COR-L47 (cell line): ENCODE measurements at places on chromosomes 3 and 15.

GRCh38 chr3:143998266-143998665, 26.6 kb downstream of the DIPK2A start:
- no peak for DNase-seq

GRCh38 chr3:4211610-4212009, 91.6 kb upstream of the SETMAR start:
- DNase-seq: no peak

DNA sequence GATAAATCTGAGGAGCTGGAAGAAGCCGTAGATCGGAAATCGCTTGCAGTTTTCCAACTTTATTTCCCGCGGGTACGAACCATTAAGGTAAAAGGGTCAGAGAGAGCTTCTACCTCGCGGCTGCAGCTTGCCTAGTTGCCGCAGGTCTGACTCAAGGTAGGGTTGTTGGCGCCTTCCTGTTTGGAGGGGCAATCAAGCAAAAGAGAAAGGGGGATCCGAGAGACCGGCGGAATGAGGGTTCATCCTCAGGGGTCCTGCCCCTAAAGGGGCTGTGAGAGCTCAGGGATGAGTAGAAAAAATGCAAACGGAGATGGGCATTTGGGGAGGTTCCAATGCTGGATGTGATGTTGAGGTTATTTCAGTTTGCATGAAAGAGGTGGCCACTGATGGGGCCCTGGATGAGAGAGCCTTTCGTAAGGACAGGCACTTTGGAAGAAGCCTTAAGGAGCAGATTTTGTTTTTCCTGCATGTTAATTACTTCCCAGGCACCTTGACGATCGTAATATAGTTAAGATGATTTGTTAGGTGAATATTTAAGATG, 265.4 kb downstream of the CGGBP1 start:
- DNase-seq: no peak

- peak; percentile 15 for DNase-seq
Measured at GRCh38 chr15:56835718-56836171, 82.7 kb upstream of the TCF12 start.

DNA sequence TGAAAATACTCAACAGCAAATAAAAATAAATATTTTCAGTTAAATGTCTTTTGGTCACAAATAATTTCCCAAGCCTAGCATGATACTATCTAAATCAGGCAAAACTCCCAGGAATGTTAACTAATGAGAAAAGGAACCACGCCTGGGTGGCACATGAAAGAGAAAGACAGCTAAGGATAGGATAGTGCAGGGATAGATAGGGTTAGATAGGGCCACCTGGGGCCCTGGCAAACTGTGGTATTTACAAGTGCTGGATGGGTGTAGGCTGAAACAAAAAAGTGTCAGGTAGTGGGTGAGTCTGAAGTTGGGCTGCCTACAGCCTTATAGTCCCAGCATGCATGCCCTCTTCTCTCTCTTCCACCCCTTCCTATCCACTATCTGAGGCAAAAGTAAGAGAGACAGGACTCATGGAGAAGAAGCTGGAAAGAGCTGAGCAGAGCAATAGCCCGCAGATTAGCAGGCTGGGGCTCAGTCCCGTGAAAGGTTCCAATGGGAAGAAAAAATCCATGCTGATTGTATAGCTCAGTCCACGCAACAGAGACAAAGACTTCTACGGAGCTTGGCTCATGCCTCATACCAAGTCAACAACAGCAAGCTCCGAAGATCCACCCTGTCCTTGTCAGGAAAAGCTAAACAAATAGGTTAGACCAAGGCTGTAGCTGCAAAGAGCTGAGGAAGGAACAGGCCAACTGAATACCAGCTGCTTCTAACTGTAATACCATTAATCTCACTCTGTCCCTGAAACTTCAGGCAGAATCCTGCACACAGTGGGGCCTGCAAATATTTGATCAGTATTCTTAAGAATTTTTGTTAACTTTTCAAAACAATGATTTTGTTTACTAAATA, 342.1 kb upstream of the ATP11B start:
- no peak for DNase-seq

- DNase-seq: no peak
Measured at GRCh38 chr3:148420242-148420641, 277.5 kb upstream of the AGTR1 start.

GRCh38 chr3:65251375-65251774, 563.6 kb upstream of the ADAMTS9 start:
- no peak for DNase-seq

DNA sequence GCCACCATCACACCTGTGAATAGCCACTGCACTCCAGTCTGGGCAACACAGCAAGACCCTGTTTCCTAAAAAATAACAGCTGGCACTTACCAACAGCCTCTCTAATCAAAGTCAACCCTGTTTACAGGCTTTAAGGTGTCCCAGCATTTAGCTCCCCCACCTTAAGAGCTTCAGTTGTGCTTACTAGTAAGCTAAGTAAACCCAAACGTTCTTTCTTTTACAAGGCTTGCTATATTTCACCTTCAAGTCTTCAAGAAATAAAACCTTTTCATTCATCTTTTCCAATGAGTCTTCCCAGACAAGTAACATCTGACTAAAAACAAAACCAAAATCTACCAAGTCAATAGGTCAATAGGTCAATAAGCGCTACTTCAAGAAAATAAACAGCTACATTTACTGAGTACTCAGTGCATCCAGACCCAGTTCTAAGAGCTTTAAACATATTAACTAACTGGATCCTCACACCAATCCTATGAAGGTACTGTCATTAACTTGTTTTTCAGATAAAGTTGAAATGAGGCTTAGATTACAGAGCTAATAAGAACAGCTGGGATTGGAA, 62.4 kb downstream of the PBRM1 start:
- no peak for DNase-seq

- no peak for DNase-seq
Measured at GRCh38 chr15:93428150-93428549, 339.1 kb upstream of the RGMA start.

DNA sequence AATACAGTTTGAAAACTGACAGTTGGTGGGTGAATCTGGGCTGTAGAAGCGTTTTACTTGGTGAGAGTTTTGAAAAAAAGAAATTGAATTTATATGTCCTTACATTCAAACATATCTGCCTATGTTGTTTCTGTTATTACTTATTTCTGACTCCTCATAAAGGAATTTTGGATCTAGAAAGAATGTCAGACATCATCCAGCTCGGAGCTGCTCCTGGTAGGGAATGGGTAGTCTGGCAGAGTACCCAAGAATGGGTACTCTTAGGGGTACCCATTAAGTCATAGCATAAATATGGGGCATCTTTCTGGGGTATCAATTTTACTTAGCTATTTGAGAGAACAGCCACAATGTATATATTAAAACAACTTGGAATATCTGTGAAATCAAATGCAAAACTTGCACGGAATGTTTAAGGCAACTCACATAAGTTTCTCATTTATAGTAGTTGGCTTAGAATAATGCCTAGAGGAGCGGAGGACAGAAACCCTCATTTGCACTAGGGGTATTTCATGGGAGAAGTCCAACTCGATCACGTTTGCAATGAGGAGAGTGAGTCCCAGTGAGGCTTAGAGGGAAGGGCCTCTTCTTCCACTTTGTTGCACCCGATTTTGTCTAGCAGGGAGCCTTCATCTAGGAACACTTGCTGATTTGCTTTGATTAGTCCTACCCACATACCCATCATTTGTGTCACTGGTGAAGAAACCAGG, 2.4 kb upstream of the LARP6 start:
- DNase-seq: no peak

- DNase-seq: peak; percentile 72
Measured at GRCh38 chr15:56496635-56497034, 31.7 kb upstream of the MNS1 start.

DNA sequence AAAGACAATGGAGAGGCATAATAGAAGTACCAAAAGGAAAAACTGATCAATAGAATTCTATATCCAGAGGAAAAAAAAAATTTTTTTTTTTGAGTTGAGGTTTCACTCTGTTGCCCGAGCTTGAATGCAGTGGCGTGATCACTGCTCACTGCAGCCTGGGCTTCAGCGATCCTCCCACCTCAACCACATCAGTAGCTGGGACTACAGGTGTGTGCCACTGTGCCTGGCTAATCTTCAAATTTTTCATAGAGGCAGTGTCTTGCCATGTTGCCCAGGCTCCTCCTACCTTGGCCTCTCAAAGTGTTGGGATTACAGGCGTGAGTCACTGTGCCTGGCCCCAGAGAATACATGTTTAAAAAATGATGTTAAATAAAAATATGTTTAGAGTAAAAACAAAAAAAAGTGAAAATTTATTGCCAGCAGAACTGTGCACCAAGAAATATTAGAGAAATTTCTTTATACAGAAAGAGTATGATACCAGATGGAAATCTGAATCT, 154.3 kb upstream of the ZBTB20 start:
- no peak for DNase-seq

- no peak for DNase-seq
Measured at GRCh38 chr3:176296066-176296597, 901.1 kb downstream of the TBL1XR1 start.

- peak; percentile 19 for DNase-seq
Measured at GRCh38 chr3:52428151-52429005, 16.5 kb downstream of the SEMA3G start.

GRCh38 chr15:36218991-36219390, 360.4 kb upstream of the CDIN1 start:
- no peak for DNase-seq

DNA sequence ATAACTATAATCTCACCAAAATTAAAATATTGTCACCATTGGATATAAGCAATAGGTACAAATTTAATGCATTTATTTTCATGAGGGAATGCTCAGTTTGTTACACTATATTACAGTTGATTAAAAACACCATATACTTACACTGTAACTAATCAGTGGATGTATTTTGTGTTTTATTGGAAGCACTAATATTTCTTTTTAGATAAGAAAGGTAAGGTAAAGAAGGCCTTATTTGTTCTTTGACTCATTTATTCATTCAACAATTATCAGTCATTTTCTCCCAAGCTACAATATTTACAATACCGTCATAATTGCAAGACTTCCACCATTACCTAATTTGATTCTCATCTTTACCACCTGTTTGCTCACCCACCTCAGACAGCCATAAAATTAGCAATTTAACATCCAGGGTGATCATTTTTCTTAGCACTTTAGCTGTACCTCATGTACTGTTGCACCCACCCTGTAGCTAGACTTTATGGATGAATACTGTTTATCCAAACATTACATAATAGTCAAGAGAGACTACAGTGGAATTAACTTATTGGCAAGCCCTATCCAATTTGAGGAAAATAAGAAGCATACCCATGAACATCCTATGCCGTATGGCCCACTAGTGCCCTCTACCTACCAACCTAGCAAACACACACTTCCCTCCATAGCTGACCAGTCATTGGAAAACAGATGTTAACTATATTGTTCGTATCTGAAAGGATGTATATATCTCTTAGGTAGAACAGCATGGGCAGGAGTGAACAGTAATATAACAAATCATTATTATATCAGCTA, 229.6 kb downstream of the BBX start:
- peak; percentile 61 for DNase-seq

DNA sequence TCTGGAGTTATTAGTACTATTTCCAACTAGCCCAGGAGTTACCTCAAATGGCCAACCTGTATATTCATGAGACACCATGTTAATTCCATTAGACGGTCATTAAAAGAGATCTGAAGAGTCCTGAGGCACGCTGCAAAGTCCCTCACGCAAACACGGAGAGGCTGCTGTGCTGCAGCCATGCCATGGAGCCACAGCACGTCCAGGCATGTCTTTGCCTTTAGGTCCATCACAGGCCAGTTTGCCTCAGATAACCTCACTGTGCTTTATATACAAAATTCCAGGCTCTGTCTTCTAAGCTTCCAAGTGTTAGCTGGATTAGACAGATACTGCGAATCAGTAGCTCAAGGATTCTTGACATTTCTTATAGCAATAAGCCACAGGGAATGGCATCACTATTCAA, 9.8 kb upstream of the PLAAT1 start:
- DNase-seq: no peak

DNA sequence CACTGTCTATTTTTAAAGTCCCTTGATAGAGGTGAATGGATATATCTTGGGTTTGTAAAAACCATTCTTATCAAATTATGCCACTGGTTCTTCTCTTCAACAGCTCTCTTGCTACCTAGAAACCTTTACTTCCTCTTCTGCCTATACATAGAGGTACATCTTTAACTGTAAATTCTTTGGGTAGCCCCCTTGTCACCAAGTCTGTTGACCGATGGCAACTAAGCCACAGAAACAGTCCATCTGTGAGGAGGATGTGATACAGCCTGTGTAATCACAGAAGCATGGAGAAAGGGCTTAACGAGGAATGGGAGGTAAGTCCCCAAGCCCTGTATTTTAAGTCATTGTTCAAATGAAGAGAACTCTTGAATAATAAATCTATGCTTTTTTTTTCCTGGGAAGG, 246.5 kb upstream of the MDFIC2 start:
- DNase-seq: no peak

DNA sequence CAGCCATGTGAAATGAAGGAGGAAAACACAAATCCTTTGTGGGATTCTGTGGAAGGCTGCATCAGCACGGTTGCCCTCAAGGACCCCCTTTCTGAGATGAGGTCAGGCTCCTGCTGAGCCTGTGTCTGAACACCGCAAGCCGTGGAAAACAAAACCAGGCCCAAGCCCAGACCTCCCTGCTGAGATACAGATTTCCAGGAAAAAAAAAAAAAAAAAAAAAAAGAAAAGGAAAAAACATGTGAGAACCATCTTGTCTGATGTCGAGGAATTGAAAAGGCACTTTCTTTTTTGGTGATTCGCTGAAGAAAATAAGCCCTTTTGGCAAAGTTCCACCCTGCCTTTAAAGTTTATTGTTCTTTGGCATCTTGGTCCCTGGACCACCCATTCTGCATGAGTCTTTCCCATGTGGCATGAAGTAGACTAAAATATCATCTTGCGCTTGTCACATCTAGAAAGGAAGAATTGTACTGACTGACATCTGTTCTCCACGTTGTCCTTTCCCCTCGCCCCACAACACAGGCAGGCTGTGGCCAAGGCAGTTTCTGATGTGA, 117.6 kb downstream of the CHST2 start:
- DNase-seq: no peak

- DNase-seq: no peak
Measured at GRCh38 chr3:108500728-108501127, 9.7 kb downstream of the MYH15 start.

- DNase-seq: no peak
Measured at GRCh38 chr3:28905798-28906197, 375.1 kb upstream of the RBMS3 start.

DNA sequence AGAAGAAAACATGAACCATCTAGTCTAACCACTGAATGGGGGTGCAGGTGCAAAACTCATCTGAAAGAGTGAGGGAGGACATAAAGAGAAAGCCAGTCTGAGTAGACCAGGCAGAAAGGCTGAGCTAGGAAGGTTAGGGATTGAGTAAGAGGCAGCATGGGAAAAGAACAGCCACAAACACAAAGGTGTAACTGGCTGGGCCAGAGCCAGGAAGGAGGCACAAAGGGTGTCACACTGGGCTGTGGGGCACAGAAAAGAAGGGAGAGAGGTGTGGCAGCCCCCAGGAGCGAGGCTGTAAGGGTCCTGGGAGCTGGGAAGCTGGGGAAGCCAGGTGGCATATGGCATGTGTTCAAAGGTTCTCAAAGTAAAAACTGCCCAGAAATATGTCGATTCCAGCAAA, 18.7 kb downstream of the IGSF11 start:
- DNase-seq: peak; percentile 71

- no peak for DNase-seq
Measured at GRCh38 chr3:116155841-116156240, 289.4 kb downstream of the LSAMP start.

- DNase-seq: no peak
Measured at GRCh38 chr15:21269121-21269520, 171.2 kb downstream of the POTEB3 start.

- DNase-seq: no peak
Measured at GRCh38 chr3:15521573-15521965, at the start of gene COLQ. Gene COLQ, minus strand, starts transcription at chr3:15521706. Its CDS starts 81 bp downstream, at chr3:15521625.

- DNase-seq: no peak
Measured at GRCh38 chr15:75231836-75232235, 26.3 kb upstream of the GOLGA6C start.
